Stimulated activated CD8-positive, alpha-beta memory T cell treated with anti-CD3 and anti-CD28 coated beads, Interleukin-4, amount 100 ng/mL, for 24 hours (primary cell): ENCODE measurements at places on chromosomes 13 and 19.

DNA sequence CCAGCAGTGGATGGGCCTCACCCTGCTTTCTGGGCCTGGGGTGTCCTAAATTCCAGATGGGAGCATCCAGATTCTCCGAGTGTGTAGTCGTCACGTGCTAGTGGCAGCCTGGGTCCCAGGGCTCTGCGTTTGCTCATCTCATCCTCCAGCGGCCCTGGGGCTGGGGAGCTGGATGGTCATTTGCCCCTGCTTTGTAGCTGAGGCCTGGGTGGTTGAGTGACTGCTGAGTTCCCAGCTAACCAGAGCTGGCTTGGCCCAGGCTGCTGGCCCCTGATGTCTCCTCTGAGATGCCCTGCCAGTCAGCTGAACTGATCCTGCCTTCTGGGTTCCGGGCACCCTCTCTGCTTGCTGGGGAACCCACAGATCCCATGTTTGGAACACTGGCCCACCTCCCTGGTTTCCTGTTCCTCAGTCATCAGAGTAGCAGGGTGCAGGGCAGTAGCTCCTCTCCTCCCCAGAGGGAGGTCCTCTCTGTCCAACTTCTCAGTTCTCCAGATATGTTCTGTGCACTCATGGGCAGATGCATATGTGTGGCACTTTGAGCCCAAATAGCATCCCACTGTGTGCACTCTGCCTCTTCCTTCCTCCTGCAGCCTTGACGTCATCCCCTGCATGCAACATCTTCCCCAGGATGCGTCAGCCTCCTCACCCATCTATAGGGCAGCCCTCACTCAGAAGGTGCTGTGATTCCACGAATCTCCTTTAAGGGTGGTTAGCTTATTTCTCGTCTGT is 22.4 kb upstream of the CRTC1 start:
- no peak for DNase-seq

GRCh38 chr13:21152251-21152899 is 24.0 kb downstream of the SKA3 start:
- no peak for DNase-seq

GRCh38 chr13:66995203-66995611 is 234.9 kb downstream of the PCDH9 start:
- DNase-seq, result no peak

- no peak for DNase-seq
These were observed 63.9 kb downstream of the LATS2 start for GRCh38 chr13:20997301-20998161.

GRCh38 chr13:110116072-110116487 is 190.9 kb downstream of the COL4A1 start:
- DNase-seq, result peak; percentile 27

DNA sequence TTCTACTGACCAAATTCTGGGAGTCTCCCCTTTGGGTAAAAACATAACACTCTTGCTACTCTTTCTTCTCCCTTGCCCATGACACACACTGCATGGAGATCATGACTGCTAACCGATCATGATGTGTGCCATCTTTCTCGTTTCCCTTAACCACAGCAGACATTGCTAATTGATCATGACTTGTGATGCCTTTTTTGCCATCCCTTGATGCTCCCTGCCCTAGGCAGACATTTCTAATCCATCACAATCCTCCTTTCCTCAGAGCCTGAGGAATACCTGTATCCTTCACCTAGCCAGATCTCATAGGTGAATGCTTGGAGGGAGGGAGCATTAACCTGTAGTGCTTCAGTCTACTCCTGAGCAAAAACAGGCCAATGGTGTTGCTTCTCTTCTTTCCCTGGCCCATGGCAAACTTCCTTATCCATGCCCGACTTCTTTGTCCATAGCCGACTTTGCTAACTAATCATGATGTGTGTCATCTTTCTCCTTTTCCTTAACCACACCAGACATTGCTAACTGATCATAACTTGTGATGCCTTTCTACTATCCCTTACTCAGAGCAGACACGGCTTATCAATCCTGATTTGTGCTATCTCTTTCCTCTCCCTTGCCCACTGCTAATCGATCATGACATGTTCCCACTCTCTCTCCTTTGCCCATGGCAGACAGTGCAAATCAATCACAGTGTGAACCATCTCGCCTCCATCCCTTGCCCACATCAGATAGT is 17.7 kb downstream of the NUMBL start:
- no peak for DNase-seq

- DNase-seq, result peak; percentile 72
These were observed 8.6 kb downstream of the ZBTB7A start for GRCh38 chr19:4057931-4058692.

DNA sequence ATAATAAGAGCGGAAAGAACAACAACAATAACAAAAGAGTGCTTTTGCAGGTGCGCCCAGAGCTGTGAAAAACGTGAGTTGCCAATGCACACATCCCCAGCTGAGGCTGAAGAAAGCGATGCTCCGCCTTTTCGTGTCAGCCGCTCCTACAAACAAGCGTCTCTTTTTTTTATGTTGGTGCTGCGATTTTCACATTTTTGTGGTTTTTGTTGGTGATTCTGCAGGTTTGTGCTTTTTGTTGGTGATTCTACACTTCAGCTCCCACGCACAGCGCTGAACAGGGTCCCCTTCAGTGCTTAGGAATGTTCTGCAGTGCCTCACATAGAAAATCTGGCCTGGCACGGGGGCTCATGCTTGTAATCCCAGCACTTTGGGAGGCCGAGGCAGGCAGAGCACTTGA is 7.3 kb upstream of the SBK3 start:
- no peak for DNase-seq

DNA sequence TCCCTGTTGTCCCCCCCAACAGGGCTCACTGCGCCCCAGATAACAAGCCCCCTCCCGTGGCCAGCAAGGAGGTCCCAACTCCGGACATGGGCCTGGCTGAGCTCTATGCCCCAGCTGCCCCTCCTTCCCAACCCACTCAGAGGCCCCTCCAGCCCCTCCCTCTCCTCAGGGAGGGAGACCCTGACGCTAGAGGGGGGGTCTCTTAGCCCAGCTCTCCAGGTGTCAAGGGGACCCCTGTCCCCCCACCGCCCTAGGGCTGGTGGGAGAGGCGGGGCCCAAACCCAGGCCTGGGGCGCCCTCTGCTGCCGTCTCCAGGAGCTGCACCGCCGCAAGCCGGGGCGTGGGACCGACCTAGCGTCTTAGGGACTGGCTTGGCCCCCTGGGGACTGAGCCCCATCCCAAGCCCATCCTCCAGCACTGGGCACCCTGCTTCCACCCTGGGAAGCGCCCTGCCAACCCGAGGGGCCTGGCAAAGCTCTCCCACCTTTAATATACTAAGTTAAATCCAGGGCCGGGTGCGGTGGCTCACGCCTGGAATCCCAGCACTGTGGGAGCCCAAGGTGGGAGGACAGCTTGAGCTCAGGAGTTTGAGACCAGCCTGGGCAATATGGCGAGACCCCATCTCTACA is 1.4 kb downstream of the GRIN3B start:
- peak; percentile 59 for DNase-seq

- DNase-seq, result no peak
These were observed 46.3 kb upstream of the TPP2 start for GRCh38 chr13:102550507-102550906.

GRCh38 chr19:38245826-38246498 is 10.2 kb downstream of the PPP1R14A start:
- DNase-seq, result no peak

DNA sequence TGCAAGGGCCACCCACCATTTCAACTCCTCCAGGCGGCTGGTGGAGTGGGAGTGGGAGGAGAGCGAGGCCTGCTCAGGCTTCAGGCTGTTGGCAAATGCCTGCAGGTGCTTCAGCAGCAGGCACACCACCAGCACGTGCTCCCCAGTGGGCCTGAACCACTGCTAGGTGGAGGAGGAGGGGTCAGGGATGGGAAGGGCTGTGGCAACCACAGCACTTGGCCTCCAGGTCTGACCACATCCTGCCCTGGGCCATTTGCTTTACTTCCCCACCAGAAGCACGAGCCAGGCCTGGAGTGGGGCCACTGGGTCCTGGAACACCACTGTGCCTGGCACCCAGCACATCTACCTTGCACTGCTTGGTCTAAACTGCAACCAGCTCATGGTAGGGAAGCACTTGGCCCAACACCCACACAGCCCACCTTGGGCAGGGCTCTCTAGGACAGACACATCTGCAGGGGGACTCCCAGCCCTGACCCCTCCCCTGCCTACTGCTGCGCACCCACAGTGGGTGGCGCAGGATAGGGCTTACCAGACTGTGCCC is 26.2 kb downstream of the TUBA3C start:
- no peak for DNase-seq

DNA sequence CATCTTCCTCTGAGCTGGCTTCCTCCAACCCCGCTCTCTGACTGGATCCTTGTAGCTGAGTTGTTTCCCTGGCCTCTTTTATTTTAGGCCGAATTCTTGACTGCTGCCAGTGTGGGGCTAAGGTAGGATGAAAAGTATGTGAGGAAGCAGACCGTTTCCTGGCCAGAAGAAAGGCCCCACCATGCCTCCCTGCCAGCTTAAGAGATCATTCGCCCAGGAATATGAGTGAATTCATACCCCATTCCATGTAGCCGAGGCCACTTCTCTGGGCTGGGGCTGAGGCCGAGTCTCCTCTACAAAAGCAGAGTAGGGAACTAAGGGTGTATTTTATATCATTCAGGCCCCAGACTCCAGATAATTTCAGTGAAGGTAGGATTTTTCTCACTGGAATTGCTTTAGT is 32.3 kb downstream of the NFIX start:
- no peak for DNase-seq

GRCh38 chr19:34051255-34051654 is 121.0 kb upstream of the LSM14A start:
- DNase-seq, result no peak

GRCh38 chr13:38662362-38662761 is 24.5 kb upstream of the FREM2 start:
- no peak for DNase-seq

- DNase-seq, result no peak
These were observed 15.3 kb upstream of the FPR3 start for GRCh38 chr19:51779703-51780102.

GRCh38 chr19:35090506-35091214 is 25.0 kb upstream of the FXYD3 start:
- no peak for DNase-seq

- no peak for DNase-seq
These were observed 6.2 kb downstream of the FUT5 start for GRCh38 chr19:5864013-5864720.

GRCh38 chr19:43505186-43505456 is 575 bp upstream of the PHLDB3 start:
- DNase-seq, result no peak

DNA sequence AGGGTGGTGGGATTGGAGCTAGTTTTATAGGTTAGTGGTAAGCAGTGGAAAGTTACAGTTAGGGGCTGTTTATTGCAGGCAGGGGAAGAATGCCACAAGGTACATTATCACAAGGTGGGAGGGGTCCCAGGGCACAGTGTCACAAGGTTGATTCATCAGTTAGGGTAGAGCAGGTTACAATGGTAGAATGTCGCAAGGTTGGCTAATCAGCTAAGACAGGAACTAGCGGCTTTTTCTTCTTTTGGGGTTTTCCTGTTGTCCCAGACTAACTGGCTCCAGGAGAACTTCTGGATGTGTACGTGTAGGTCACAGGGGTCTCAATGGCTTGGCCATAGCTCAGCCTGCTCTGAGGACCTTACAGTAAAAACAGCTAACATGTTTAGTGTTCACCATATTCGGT is 1221.1 kb downstream of the SLITRK1 start:
- DNase-seq, result no peak

DNA sequence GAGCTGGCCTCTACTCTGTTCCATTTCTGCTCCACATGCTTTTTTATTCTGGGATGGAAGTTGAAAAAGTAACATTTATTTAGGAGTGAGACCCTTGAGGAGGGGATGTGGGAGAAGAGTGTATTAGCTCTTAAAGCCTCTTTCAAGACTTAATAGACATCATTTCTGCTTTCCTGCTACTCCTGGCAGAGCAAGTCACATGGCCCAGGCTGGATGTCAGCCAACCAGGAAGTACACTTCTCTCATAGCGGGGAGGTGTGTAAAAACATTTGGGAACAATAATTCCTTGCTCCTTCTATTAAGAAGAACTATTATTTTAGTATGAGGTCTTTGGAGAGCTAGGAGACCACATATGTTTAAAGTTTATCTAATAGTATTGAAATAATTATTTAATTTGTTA is 40.6 kb upstream of the FAM216B start:
- no peak for DNase-seq

GRCh38 chr19:1555487-1556389 is 12.4 kb downstream of the MEX3D start:
- DNase-seq, result no peak

DNA sequence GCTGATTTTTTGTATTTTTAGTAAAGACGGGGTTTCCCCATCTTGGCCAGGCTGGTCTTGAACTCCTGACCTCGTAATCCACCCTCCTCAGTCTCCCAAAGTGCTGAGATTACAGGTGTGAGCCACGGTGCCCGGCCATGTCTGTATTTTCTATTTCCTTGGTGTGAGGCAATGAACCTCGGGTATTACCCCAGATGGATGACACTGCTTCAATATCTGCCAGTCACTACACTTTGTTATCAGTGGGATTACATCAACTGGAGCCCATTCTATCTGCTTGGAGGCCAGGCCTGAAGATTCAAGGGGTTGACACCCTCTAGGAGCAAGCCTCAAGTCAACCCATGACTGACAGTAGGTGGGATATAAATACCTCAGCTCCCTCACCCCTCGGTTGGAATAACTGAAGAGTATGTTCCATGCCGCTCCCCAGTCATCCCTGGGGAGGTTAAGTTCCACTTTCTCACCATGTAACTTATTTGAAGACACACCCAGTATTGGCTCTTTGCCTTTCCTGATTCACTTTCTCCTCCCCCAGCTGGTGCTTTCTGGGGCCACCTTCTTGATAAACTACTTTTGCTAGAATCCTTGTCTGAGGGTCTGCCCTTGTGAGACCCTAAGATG is 992 bp upstream of the ADGRE1 start:
- DNase-seq, result no peak

DNA sequence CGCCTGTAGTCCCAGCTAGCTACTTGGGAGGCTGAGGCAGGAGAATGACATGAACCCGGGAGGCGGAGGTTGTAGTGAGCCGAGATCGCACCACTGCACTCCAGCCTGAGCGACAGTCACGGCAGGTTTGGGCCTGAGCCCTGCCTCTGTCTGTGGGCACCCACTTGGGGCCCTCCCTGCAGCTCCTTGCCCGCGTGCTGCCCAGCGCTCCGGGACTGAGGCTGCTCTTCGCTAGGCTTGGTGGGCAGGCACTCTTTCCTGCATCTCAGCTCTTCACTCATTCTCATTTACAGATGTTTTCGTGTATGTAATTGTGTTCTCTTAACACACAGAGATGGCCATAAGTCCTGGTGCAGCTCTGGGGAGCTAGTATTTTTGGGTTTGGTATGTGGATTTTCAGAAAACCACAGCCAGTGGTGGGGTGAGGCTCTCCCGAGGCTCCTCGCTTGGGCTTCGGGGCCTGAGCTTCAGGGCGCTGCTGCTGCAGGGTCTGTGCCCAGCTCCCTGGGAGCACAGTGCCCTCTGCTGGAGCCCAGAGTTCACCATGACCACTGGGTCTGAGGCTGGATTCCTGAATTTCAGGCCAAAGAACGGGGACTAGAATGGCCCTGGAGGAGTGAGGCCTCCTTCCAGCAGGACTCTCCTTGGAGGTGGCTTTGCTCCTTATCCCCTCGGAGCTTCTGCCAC is 15.2 kb downstream of the UPF1 start:
- peak; percentile 57 for DNase-seq

GRCh38 chr19:12836529-12836863 is 1.8 kb upstream of the MAST1 start:
- no peak for DNase-seq
